ENCODE measurements at places on chromosomes 5 and 9.
A peak's percentile ranks its signal among the peaks of the same experiment; 100 is the strongest.

- ATAC-seq = no peak
These were observed 309.6 kb upstream of the CCNH start for GRCh38 chr5:87722286-87722685.

- ATAC-seq = no peak
These were observed 111.9 kb downstream of the FBN2 start for GRCh38 chr5:128426090-128426534.

- ATAC-seq = no peak
These were observed 444.7 kb downstream of the PLK2 start for GRCh38 chr5:58015175-58015574.

DNA sequence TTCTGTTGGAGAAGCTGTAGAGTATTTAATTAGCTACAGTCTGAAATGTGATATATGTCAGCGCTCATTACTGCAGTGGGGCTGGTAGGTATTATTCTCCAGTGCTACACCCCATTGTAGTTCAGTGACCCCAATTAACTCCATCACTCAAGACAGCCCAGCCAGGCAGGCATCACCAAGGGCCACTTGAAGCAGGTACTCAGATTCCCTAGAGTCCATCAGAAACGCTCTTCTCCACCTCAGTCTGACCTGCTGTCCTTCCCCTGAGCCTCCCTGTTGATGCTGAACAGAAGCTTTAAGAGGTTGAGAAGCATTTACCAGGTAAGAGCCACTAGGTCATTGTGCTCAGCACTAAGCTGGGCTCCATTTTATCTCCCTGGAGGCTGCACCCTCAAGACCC is 71.8 kb downstream of the GALNT10 start:
- no peak for ATAC-seq

DNA sequence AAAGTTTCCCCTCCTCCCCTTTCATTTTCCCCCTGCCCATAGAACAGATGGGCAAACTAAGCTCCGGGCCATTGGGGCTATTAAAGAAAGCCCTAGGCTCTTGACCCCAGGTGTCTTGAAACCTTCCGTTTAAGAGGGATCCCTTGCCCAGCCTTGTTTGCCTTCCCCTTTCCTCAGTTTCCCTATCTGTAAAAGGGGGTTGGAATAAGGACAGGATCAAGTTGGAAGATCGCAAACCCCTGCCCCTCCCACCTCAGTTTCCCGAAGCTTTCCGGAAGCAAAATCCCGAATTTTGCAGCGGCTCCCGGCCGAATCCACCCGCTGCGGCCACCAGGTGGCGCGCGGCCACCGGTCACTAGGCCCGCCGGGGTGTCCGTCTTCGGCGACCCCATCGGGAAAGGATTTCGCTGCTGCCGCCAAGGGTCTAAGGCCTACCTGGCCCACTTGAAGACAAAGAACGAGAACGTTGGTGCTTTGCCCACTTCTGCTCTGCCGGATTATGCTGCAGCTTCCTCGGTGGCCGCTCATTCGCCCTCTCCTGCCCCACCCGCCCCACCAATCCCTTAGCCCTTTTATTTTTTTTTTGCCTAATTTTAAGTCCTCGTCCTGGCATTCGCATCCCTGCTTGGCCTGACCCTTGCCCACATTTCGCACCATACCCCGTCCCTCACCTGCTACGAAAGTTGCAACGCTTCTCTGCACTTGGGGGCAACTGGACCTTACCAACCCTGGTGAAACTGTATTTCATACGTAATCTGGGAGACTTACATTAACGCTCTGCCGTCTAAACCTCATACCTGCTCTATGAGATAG is 962 bp upstream of the NR6A1 start:
- peak; percentile 42 for ATAC-seq

DNA sequence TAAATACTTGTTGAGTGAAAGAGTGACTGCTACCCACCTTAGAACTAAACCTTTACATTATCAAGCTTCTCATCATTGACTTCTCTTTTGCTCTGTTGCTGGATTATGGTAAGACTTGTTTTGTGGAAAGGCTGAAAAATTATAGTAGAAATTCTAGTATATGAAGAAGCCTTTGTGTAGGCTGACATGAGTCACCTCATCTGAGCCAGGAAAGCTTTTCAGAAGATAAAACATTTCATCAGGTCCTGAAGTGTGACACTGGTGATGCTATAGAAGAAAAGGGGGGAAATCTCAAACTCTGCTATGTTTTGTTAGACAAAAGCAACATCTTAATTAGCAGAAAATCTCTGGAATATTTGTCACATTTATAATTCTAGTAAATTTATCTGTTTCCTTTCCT is 18.4 kb upstream of the SLC44A1 start:
- ATAC-seq = no peak

DNA sequence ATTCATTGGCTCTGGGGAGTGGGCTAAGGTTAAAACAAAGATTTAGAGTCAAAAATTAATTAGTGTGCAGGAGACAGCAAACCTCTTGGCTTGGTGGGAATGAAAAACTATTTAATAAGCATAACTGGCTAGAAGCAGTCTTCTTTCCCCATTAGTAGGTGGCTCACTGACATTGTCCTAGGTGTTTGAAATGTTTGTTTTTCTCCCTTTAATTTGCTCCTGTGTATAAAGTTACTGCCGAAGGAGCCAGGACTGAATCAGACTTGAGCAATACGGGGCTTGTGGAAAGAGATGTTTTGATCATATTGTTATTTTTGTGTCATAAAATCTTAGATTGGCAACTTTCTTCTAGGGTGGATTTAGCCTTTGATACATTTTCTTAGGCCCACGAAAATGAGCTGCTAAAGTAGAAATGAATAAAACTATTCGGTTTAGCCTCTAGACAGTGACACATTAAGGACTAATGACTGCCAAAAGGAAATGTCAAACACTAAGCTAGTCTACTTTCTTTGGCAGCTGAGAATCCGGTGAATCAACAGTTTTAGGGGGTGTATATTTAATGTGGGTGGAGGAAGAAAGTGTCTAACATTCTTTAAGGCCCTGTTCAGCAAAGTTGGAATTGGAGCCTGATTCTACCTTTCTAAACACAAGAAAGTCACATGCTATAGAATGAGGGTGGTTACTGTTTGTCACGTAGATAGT is 30.2 kb downstream of the LRRTM2 start:
- ATAC-seq = peak; percentile 61

DNA sequence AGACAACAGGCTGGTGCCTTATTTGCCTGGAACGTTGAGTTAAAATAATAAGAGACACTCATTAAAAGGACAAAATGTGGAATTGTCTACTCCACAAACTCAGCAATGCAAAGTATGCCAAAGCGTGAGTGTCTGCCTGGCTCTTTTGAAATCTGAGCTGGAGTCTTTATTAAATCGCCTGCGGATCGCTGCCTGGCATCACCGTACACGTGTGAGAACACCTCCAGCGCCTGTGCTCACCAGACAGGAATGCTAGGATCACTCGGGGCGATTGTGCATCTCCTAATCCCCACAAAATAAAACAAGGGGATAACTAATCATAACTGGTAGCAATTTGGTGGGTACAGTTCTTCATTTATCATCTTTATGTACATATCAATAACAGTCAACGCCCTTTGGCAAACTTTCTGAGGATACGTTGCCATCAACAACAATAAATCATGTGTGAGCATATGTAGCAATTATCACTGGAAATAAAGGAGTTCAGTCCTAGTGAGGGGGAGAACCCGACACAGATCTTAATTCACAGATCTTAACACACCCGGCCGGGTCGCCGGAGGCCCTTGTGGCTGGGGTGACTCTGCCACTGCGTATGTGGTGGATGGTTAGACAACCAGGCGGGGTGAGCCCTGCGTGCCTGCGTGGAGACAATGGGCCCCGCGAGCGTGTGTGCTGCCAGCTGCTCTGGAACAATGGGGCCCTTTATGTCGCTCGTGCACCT is 284.9 kb upstream of the IRX1 start:
- ATAC-seq = no peak

GRCh38 chr9:125074976-125075375 is 68.4 kb downstream of the SCAI start:
- ATAC-seq = peak; percentile 40

DNA sequence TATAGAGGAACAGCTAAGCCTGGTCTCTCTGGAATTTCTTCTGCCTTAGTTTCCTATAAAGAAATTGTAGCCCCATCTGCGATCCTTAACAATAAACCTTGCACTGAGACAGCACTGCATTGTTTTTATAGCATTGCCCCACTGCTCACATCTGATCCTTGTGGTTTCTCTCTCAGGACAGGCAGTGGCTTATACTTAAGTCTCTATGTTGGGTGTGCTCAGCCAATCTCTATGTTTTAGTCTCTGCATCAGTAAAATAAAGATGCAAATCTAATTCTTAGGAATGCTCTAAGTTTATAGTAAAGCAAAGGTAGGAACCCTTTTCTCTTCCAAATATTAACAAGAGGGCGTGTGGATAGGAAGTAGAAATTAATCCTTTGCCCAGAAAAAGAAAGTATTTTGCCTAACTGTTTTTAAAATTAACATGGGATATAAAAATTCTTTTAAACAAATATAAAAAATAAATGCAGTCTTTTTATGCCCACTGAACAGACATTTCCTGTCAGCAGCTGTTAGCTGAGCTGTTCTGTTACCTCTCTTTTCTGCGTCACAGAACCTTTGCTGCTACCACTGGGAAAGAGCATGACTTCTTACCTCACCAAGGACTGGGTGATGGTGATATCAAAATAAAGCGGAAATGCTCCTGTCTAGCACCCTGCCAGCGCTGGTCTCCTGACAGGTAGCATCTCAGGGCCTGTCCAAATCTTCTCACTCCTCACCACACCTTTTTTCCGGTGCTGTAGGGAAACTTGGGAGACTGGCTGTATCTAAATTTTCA is 29.5 kb downstream of the MRPS27 start:
- no peak for ATAC-seq

- peak; percentile 78 for ATAC-seq
These were observed 92.9 kb upstream of the MTAP start for GRCh38 chr9:21709464-21710058.

DNA sequence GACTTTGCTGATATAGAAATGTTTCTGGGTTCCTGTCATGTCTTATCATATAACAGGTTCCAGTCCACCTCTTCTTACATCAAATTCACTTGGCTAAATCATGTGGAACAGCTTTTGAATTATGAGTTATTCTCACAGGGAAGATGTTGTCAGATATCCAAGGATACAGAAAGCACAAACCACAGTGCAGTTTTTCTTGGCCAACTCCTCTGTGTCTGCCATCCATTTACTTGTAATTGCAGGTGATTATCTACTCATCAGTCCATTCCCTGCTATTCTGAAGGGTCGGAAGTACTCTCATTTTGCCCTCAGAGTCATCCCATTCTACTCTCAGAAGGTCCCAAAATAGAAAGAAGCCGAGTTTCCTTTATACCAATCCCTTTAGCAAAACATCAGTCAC is 10.0 kb downstream of the MARCHF11 start:
- ATAC-seq = peak; percentile 46

Data from SK-N-SH treated with all-trans-retinoic acid at 6 μM for 48 hours (cell line).